ENCODE measurements at places on chromosomes 5 and 9. TPM values are rescaled to one million over a fixed set of nuclear protein-coding genes. Genes with fewer than 3 reads are reported as not detected.

GRCh38 chr5:158943569-158943968 is 156.1 kb downstream of the EBF1 start:
- no peak for DNase-seq

DNA sequence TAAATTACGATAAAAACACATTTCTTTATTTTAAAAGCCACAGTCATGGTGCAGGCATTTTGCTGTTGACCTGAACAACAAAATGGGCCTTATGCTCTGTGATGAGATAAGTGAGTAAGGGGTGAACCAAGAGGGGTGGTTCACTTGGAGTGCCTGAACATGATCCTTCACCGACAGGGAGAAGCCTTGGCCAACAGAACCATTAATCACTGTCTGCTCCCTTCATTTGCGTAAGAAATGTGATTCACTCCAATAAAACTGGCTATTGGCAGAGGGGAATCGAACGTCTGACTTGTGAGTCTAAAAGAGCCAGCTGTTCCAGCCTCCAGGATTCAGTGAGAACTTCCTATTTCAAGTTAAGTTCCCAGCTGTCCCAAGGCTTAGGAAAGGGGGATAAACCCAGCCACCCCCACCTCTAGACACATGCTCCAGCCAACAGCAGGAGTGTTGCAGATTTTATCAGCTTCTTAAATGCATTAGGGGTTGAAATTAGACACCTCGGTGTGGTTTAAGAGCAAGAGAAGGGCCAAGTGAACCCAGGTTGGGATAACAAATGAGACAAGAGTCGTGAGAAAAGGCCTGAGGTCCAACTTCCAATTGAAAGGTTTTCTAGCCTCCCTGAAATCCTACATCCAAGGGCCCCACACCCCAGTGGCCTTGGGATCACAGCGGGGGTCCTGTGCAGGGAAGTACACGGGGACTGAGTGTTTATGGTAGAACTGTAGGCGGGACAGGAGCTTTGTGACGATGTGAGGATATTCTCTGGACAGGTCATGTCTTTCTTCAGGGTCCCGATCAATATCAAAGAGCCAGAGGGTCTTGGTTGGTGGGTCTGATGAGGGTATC is 131.4 kb upstream of the LHFPL2 start:
- DNase-seq, result peak; percentile 39

GRCh38 chr5:82031220-82032119 is 59.6 kb downstream of the ATG10 start:
- DNase-seq, result no peak

The GRXCR2 gene
- total RNA-seq, result 0.60 TPM

DNA sequence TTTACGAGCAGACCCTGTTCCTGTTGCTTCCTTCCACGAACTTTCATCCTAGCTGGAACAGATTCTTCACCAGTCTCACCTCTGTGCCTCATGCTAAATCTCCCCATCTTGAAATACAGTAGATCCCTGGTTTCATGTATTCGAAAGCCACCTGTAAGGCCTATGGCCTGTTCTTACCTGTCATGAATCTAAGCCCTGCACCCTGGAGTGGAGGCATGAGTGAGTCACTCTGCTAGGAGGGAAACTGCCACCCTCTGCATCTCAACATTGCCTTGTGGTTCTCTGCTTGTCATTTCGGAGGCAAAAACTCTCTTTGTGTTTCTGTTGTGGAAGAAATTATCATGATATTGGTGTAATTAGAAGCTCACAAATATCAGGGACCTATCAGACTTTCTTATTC is 320.0 kb downstream of the ENC1 start:
- no peak for DNase-seq

The CXXC5 gene
- 44.1 TPM for total RNA-seq

The GPRIN1 gene
- 0.81 TPM for total RNA-seq

The PCDHA4 gene
- total RNA-seq, result 0.24 TPM

DNA sequence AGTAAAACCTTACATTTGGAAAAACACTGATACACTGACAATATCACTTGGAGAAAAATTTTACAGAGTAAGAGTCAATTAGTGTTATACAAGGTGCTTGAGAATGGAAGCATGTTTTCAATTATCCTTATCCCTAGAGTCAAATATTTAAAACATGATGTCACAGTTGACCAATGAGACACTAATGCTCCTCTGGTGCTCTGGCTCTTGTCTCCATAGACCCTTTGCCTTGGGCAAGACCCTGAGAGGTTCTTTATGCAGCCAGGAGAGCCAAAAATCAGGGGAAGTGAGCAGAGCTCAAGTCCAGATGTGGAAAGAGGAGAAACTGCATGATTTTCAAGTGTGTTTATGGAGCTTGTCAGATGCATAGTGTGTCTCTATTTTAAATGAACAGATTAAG is 153.9 kb downstream of the MARCHF11 start:
- DNase-seq, result no peak

- no peak for DNase-seq
Observed at GRCh38 chr5:173567548-173567947, 48.9 kb downstream of the BOD1 start.

The SSNA1 gene
- total RNA-seq, result 53.1 TPM

DNA sequence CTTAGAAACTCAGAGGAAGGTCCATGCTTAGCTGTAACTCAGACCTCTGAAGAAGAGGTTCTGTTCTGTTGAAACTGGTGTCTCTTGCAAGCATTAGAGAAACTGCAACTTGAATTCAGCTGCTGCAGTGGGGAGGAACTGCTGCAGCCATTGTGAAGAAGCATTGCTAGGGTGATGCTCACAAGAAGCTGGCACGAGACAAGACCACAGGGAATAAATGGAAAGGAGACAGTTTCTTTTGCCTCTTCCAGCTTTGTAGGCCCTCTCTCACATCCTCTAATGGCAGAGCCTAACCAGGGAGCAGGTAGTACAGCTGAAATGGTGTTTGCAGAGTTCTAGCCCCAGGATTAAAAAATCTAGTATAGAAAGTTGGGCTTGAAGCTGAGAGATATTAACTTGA is 148.0 kb upstream of the DMAC1 start:
- no peak for DNase-seq

GRCh38 chr5:61440086-61440485 is 108.0 kb downstream of the ZSWIM6 start:
- DNase-seq, result no peak

DNA sequence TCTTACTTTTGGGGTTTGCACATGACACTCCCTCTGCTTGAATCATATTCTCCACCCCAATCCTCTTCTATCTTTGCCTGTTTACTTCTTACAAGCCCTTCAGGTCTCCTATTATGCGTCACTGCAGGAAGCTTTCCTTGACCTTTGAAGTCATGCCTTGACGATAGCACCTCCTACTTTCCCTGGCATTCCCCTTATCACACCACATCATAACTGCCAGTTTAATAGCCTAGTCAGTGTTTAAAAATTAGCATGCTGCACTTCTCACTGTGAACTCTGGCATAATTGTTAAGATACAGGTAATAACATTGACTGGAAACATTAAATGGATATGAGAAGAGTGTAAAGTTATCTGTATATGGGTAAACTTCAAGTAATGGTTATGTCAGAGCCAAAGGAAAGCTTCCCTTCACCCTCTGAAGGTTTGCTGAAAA is 37.1 kb upstream of the CEP120 start:
- DNase-seq, result no peak

DNA sequence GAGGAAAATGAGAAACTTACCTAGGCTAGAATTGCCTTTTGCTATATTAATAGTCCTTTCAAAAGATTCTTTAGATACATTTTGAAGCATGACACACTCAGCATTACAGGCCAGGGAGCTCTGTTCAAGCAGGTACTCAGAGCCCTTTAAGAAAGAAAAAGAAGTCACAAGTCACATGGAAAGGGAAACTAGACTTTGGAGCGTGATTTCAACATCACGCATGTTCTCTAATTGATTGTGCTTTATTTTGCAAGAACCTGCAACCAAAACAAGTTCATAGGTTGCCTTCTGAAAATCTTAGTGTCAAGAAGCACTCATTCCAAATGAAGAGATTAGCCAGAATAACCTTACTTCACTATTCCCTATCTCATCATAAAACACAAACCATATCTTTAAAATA is 103.8 kb downstream of the MPDZ start:
- no peak for DNase-seq

DNA sequence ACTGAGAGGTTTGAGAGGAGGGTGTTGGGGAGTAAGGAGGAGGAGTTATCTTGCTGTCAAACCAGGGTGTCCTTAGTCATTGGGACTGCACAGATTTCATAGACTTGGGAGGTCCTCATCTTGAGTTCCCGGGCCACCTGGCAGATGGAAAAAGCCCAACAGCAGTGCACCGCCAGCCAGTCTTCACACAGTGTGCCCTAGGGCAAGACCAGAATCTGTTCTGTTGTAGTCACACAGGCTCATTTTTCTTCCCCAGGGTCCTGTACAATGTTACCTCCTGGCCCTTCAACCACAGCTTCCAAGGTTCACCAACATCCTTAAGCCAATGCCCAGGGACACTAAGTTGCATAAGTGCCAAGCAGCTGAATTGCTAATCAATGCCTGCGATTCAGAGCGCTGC is 21.0 kb downstream of the PLAC8L1 start:
- DNase-seq, result no peak

GRCh38 chr9:106934442-106935238 is 71.7 kb downstream of the ZNF462 start:
- no peak for DNase-seq

GRCh38 chr5:114411380-114411931 is 49.6 kb downstream of the KCNN2 start:
- DNase-seq, result no peak

The NMUR2 gene
- total RNA-seq, result 0.21 TPM

DNA sequence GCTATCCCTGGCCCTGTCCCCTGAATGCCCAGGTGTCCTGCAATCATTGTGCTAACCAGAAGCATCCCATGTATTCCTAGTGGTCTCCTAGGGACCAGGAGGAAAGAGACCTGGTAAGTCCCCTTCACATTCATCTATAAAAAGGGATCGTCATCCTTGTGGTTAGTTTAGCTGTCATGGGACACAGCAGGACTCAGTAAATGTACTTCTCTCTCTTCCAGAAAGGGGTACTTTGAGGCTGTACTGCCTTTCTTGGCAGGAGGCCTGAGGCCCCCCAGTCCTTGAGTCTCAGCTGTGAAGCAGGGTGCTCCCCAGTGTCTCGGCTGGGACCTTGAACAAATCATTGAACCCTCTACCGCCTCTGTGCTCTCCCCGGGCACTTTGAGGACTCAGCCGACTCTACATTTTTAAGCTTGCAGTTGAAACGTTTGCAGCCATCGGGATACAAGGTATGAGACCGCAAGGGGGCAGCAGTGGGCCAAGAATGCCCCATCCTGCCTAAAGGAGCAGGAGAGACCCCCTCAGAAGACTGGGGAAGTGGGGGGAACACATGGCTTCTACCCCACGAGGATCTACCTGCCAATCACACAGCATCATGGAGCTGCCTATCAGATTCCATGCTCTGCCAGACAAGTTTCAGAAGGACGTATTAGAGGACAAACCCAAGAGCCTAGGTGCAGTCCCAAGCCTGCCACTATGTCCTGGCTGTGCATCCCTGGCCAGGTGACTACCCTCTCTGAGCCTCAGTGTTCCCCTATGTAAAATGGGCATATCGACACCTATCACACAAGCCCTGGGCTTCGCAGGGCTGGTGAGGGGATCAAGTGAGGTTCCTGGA is 2.4 kb upstream of the PHYKPL start:
- peak; percentile 84 for DNase-seq

DNA sequence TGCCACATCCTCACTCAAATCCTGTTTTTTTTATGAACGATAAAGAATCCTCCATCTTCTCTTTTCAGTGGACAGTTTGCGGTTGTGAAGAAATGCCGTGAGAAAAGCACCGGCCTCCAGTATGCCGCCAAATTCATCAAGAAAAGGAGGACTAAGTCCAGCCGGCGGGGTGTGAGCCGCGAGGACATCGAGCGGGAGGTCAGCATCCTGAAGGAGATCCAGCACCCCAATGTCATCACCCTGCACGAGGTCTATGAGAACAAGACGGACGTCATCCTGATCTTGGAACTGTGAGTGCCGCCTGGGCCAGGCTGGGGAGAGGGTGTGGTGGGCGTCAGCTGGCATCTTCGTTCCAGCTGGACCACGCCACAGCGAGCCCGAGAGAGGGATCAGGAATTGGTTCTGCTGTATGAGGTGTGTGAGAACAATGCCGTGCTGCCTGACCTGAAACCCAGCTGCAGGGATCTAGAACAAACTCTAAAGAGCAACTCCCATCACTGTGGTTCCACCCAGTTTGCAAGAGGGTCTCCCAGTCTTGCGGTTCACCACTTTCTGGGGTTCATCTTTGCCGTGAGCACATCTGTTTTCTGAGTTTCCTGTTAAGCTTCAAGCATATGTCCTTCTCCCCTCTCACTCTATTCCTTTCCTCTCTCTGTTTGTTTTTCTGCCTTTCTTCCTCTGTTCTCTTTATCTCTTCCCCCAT is 107.4 kb downstream of the DAPK1 start:
- no peak for DNase-seq

DNA sequence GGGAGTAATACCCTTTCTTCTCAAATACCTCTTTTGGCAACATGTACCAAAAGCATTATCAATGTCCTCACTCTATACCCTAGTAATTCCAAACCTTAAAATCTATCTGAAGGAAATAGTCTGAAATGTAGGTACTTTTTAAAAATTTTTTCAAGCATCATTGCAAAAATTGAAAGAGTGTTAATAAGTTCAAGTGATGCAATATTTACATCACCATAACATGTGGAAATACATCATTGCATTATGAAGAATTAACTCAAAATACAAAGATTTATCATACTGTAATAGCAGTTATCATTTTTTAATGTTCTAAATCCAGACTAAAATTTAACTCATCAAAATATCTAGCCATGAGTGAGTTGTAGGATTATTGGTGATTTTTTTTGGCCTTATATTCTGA is 123.1 kb downstream of the DENND1A start:
- no peak for DNase-seq

The PCDHB3 gene
- 1.9 TPM for total RNA-seq

DNA sequence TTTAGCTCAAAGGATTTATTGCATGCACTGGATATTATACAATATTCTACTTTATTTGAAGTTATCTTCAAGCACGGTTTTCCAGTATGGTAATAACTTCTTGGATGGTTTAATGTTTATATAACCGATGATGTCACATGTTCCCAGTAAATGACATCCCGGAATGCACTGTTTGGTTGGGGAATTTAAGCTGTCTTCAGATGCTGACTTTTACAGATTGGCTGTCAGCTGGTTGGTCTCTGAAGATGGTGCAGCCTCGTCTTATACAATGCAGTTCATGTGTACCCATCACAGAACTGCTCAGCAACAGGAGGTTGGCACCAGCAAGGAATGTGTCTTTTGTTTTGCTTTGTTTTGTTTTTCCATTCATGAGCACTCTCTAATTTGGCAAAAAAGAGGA is 143.8 kb downstream of the PRKACG start:
- DNase-seq, result no peak

- no peak for DNase-seq
Observed at GRCh38 chr9:90167914-90168313, 474.7 kb downstream of the DIRAS2 start.

All from left cardiac atrium (tissue), 4 donors.